ENCODE measurements at places on chromosomes 2 and 18. TPM values are rescaled to one million over a fixed set of nuclear protein-coding genes. Genes with fewer than 3 reads are reported as not detected.

Gene CD8A
- 10.0 TPM for polyA plus RNA-seq

Gene SAG
- not detected for polyA plus RNA-seq

Gene PCARE
- polyA plus RNA-seq = 0.50 TPM

Gene CROCC2
- not detected for polyA plus RNA-seq

Gene TFPI
- 31.5 TPM for polyA plus RNA-seq

Gene BMP10
- not detected for polyA plus RNA-seq

Gene AQP12B
- not detected for polyA plus RNA-seq

Gene UGT1A3
- polyA plus RNA-seq = not detected

Gene ALPP
- not detected for polyA plus RNA-seq

Gene LYPD6
- 1.0 TPM for polyA plus RNA-seq

All from ovary (tissue), 10 donors.